ENCODE measurements at places on chromosomes 5 and 9.
A peak's percentile ranks its signal among the peaks of the same experiment; 100 is the strongest.

GRCh38 chr9:78158286-78158685 lies 77.6 kb upstream of the CEP78 start:
- DNase-seq = no peak

DNA sequence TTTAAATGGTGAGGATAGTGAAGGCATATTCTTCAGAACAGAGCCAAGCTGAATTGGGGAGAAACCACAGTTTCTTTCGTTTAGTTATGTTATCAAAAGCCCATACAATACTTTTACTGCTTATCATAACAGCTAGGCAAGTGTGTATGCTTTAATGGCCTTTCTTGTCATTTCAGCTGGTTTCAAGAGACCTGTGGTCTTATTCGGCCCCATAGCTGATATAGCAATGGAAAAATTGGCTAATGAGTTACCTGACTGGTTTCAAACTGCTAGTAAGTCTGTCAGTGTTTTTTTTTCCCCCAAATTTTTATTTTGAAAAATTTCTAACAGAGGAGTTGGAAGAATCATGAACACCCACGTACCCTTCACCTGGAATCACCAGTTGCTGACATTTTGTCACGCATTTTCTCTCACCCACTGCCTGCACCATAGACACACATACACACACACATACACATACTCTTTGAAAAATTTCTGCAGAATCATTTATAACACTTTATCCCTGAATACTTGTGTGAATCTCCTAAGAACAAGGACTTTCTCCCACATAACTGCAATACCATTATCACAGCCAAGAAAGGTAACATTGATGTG lies 63.7 kb downstream of the TJP2 start:
- DNase-seq = no peak

DNA sequence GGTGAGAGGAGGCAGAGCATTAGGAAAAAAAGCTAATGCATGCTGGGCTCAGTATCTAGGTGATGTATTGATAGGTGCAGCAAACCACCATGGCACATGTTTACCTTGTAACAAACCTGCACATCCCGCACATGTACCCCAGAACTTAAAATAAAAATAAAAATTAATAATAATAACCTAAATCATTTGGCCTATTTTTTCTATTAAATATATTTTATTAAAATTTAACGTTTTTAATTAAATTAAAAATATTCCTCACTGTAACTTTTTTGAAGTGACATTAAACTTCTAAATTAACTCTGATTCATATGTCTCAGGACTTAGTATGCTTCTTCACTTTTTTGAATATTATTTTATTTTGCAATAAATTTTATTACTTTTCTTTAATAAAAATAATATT lies 83.7 kb upstream of the PARP8 start:
- no peak for DNase-seq

- DNase-seq = no peak
These were observed 133.6 kb downstream of the SIL1 start for GRCh38 chr5:139064613-139065012.

- DNase-seq = peak; percentile 74
These were observed 8.3 kb upstream of the TGFBI start for GRCh38 chr5:136020383-136021015.

- no peak for DNase-seq
These were observed 9.7 kb downstream of the NREP start for GRCh38 chr5:111747337-111747736.

GRCh38 chr5:63154476-63155309 lies 576.1 kb downstream of the LRRC70 start:
- no peak for DNase-seq

GRCh38 chr5:54009357-54009756 lies 301.0 kb downstream of the ARL15 start:
- DNase-seq = no peak

DNA sequence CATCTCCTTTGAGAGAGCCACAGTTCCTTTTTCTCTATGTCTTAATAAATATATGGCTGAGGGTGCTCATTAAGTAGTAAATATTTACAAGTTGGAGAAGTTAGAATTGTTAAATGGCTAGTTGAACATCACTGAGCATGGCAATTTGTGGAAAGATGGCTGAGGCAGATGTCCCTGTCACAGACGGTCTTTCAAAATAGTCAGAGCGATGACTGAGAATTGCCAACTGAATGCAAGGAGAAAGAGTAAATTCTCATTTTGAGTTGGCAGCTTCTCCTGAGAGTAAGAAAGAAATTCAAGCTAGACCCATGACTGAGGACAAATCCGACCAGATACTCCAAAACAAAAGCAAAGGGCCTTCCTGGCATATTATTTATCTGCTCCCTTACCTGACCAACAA lies 617.9 kb downstream of the KCTD16 start:
- no peak for DNase-seq

- DNase-seq = no peak
These were observed 72.0 kb downstream of the ZNF474 start for GRCh38 chr5:122201365-122201764.

GRCh38 chr5:128109766-128110165 lies 26.2 kb downstream of the SLC12A2 start:
- no peak for DNase-seq

GRCh38 chr9:102700936-102701335 lies 294.2 kb upstream of the CYLC2 start:
- no peak for DNase-seq

- DNase-seq = no peak
These were observed 12.4 kb upstream of the TYRP1 start for GRCh38 chr9:12680757-12681156.

DNA sequence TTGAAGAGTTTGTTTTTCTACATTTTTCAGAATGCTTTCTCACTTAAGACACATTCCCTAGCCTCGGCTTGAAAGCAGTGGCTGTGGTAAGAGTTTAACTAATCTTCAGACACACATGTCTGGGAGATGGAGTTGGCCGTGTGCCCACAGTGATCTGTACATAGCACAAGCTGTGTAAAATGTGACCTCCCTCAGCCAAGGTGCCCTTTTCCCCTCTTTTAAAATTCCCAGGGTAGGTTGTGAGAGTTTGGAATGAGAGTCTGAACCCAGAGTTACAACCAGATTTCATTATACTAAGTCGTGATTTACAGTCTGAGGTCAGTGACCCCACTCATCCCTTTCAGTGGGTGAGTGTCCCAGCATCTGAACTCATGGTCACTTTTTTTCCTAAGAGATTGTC lies 230.4 kb downstream of the DOCK8 start:
- DNase-seq = no peak

- no peak for DNase-seq
These were observed 536.5 kb upstream of the BRINP1 start for GRCh38 chr9:119905724-119906123.

DNA sequence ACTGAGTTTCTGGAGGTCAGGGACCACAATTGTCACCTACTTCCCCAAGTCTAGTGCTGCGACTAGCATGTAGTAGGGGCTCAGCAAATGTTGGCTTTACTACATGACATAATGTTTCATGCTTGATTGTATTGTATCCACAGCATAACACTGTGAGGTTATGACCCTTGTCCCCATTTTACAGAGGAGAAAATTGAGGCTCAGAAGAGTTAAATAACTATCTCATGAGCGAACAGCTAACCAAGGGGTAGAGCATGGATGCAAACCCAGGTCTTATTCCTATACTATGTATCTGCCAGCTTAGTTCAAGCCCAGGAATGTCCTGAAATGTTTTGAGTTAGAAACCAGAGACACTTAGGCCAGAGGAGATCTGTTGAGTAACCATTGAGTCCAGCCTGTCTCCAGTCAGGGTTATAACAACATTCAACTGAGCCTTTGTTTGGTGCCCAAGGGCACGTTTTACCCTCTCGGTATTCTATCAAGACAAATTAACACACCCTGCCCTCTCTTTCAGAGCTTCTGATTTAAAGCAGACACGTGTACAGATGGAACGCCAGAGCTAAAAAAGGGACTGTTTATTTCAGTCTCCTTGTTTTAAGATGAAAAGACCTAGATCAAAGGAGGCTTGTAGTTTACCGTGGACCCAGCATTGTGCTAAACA lies 16.5 kb downstream of the ANGPTL2 start:
- DNase-seq = no peak

- no peak for DNase-seq
These were observed 172.6 kb upstream of the ZNF608 start for GRCh38 chr5:124919076-124919475.

DNA sequence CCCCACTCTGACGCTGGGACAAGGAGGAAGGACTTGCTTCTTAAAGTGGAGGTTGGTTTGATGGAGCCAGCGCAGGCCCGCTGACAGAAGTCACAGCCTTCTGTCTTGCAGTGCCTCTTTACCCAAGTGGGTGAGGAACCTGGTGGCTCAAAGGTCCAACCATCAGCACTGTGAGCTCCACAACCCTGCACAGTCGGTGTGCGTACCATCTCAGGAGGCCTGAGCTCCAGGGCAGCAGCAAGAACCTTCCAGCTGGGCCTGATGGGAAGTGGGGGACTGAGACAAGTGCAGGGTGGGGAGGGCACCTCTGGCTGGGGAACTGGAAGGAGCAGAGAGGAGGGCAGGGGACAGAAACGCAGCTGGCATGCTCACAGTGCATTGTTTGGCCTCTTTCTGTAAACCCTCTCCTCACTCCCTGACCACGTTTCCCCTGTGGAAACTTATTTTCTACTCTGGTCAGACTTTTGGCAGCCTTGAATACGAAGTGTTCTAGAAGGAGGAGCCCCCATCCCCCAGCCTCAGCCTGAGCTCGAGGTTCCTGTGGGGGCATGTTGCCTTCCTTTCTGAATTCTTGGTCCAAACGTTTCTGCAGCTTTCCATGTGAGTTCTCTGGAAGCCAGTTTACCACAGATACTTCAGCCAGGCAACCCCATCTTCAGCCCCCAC lies 178.5 kb upstream of the PITX1 start:
- no peak for DNase-seq

- DNase-seq = peak; percentile 40
These were observed 58.5 kb downstream of the ALDH1A1 start for GRCh38 chr9:72894342-72894741.
